ENCODE measurements at places on chromosomes 16 and 17. TPM values are rescaled to one million over a fixed set of nuclear protein-coding genes. Genes with fewer than 3 reads are reported as not detected.

The DNASE1L2 gene
- 0.47 TPM for total RNA-seq

The KIF19 gene
- 0.30 TPM for total RNA-seq

The KRTAP4-8 gene
- total RNA-seq: not detected

The TEKT1 gene
- not detected for total RNA-seq

The MYH13 gene
- total RNA-seq: not detected

The MYH1 gene
- 0.10 TPM for total RNA-seq

The TNFSF12 gene
- total RNA-seq: 36.9 TPM

The SLC38A8 gene
- total RNA-seq: 2.0 TPM

The ATP2A1 gene
- 0.45 TPM for total RNA-seq

The MPO gene
- total RNA-seq: 0.42 TPM

The CCDC47 gene
- total RNA-seq: 90.1 TPM

The COPRS gene
- total RNA-seq: 57.5 TPM

The KRT28 gene
- not detected for total RNA-seq

The NRN1L gene
- not detected for total RNA-seq

The UNC45B gene
- 243 TPM for total RNA-seq

The GRIN2C gene
- 0.52 TPM for total RNA-seq

The KRT40 gene
- total RNA-seq: not detected

The ZNF624 gene
- 1.4 TPM for total RNA-seq

The SMIM22 gene
- not detected for total RNA-seq

The KRT27 gene
- total RNA-seq: not detected

The UTS2R gene
- 2.1 TPM for total RNA-seq

The CAMKK1 gene
- 3.4 TPM for total RNA-seq

The KRTAP9-8 gene
- not detected for total RNA-seq

The TMEM88 gene
- total RNA-seq: 32.6 TPM

The NOD2 gene
- total RNA-seq: 0.45 TPM

The EVI2B gene
- 4.4 TPM for total RNA-seq

The SOX15 gene
- 1.2 TPM for total RNA-seq

The CRHR1 gene
- total RNA-seq: not detected

The ITPRIPL2 gene
- total RNA-seq: 12.3 TPM

The MRPL58 gene
- 51.5 TPM for total RNA-seq

The ITGAX gene
- total RNA-seq: 3.2 TPM

The C16orf96 gene
- 0.07 TPM for total RNA-seq

The KLHL10 gene
- 0.12 TPM for total RNA-seq

The CACNG3 gene
- not detected for total RNA-seq

The MYH4 gene
- total RNA-seq: not detected

The RILP gene
- total RNA-seq: 81.4 TPM

The HOXB3 gene
- total RNA-seq: 2.7 TPM

The DHX38 gene
- total RNA-seq: 43.1 TPM

The TUBB3 gene
- 1.8 TPM for total RNA-seq

The CCL4L2 gene
- not detected for total RNA-seq

The KRTAP3-1 gene
- total RNA-seq: not detected

The TERB1 gene
- total RNA-seq: not detected

The SLC16A13 gene
- 1.2 TPM for total RNA-seq

The CCL17 gene
- total RNA-seq: not detected

The PPP1R27 gene
- total RNA-seq: 0.67 TPM

The NOB1 gene
- 16.8 TPM for total RNA-seq
